Stimulated activated CD8-positive, alpha-beta memory T cell treated with anti-CD3 and anti-CD28 coated beads, Interleukin-7, amount 100 ng/mL, for 48 hours (primary cell): ENCODE measurements at places on chromosomes 3 and 15.

DNA sequence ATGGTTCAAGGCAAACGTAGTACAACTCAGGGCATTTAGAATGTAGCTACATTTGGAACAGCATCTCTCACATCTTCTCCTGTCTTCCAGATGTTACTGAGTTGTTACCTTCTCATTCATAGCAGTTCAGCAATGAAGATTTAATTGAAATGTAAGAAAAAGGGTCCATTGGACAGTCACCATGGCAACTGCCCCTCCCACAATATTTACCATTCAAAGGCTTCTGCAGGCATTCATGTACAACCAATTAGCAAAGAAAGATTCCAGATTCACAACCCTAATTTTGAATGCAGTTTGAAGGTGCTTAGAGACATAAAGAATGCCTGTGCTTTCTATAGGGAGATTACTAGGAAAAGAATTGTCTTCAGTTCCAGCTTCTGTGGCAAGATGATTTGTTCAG, 22.2 kb downstream of the SCN11A start:
- no peak for DNase-seq

GRCh38 chr3:122253581-122253980, 70.1 kb downstream of the CASR start:
- DNase-seq: no peak

DNA sequence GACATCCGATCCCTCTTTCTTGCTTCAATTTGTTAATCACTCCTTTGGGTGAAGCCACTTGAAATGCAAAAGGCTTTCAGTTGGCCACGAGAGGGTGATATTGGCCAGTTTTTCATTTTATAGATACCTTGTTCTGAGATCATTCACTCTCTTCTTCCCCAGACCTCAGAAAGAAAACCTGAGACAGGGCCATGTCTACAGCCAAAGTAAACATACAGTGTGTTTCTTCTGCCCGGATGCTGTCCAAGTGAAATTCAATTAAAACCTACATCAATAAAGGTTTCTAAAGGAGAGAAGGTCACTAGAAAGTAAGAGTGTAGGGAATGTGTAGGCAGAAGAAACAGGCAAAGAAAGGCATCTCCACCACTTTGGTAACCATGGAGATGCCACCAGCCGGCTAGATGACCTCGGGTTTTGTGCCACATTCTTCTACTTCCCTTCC, 39.5 kb upstream of the FMN1 start:
- DNase-seq: no peak

- DNase-seq: no peak
Measured at GRCh38 chr3:132362329-132362728, 45.1 kb downstream of the ACP3 start.

- no peak for DNase-seq
Measured at GRCh38 chr3:172709774-172710663, 848 bp downstream of the NCEH1 start.

DNA sequence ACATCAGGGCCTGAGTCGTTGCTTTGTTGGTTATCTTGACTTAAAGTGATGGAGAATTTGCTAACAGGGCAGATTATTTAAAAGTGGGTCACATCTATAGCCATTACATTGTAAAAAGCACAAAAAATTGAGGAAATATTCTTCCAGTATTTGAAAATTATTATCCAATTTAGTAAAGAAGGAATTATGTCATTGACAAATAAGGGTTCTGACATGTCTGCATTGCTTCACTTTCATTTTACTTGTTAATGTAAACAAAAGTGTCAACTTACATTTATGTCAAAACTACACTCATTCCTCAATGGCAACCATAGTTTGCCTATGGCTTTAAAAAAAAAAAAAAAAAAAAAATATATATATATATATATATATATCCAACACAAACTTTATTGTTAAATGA, 3.4 kb upstream of the PARP14 start:
- no peak for DNase-seq

- no peak for DNase-seq
Measured at GRCh38 chr3:82957696-82958095, 1196.3 kb upstream of the GBE1 start.

GRCh38 chr3:6172871-6173642, 687.9 kb upstream of the GRM7 start:
- no peak for DNase-seq

- DNase-seq: no peak
Measured at GRCh38 chr3:164687211-164687610, 391.1 kb downstream of the SI start.

DNA sequence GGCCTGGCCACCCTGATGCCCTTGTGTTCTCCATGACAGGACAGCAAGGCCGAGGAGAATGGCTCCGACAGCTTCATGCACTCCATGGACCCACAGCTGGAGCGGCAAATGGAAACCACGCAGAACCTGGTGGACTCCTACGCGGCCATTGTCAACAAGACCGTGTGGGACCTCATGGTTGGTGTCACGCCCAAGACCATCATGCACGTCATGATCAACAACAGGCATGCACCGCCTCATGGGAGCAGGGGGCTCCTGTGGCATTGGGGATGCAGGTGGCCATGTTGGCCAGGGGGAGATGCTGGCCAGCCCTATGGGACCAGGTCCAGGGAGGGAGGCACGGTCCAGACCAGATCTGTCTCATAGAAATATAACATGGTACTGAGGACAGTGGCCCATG, 62.9 kb downstream of the GOLGA8B start:
- DNase-seq: no peak

DNA sequence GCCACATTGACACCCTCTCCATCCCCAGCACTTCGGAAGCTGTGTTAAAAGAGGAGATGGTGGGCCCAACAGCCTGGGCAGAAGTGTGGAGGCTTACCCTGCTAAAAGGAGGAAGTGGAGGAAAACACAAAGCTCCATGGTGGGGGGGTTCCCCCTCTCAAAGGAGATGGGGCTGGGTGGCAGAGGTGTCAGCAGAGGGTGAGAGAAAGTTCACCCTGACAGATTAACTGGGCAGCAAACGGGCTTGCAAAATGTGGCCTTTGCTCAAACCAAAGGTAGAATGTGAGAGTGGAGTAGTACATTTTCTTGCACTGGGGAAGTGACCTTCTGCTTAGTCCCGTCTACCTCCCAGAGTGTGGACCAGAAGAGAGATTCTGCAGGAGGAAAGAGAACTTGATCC, 44.7 kb downstream of the MYO1E start:
- no peak for DNase-seq

DNA sequence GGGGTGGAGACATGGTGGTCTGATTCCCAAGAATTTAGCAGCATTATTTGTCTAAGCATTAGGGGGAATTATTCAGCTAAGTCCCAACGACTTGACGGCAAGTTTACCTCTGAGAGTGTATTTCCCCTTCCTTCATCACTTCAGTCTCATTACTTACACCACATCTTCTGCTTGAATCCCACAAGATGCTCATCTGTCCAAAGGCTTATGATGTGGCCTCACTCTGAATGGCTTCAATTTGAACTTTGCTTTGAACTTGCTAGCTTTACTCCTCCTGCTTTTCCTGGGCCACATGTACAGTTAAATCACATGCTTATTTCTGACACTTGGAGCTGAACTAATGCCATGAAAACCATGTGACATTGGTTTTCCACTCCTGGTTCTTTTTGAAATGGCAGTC, 231.3 kb upstream of the SATB1 start:
- no peak for DNase-seq

- DNase-seq: no peak
Measured at GRCh38 chr15:70912187-70912586, 19.6 kb downstream of the LRRC49 start.

DNA sequence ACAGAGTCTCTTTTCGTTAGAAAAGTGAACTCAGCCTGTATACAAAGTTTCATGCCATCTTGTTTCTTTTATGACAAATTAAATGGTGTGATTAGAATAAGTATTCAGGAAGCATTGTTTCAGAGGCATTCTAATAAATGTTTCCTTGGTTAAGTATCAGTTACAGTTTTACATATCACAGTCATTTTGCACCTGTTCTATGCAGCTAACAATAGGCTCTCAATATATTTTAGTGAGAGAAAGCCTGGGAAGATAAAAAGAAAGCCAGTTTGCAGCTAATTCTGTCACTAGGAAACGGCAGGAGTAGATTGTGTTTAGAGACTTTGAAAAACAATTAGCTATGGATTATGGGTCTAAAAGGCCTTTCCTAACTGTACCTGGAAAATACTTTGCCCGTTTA, 252.8 kb downstream of the ZIC1 start:
- no peak for DNase-seq

DNA sequence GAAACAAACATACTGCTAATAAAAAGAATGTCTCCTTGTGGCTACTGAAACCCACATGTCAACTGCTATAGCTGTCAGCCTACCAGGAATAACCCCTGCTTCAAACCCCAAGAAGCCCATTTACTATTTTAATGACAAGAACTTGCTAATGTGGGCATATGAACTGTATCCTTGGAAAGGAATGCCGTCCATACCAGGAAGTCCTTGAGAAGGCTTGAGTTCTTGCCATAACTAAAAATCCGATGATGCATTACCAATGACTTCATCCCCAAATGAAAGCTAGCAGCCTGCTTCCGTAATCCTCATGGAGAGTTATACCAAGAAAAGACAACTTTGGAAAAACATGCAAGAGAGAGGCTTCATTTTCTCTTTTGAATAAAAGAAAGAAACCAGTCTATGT, 34.8 kb downstream of the MINDY4B start:
- DNase-seq: no peak

- peak; percentile 5 for DNase-seq
Measured at GRCh38 chr15:72554471-72555425, 80.6 kb downstream of the ARIH1 start.

- DNase-seq: no peak
Measured at GRCh38 chr15:39286706-39287105, 294.2 kb upstream of the THBS1 start.

GRCh38 chr3:45776301-45776595, 20.1 kb downstream of the SLC6A20 start:
- no peak for DNase-seq

GRCh38 chr15:91852741-91853510, 582 bp upstream of the SLCO3A1 start:
- peak; percentile 47 for DNase-seq

- DNase-seq: no peak
Measured at GRCh38 chr3:129003578-129004112, 2.5 kb downstream of the EFCC1 start.

GRCh38 chr15:67836955-67837354, 2.9 kb downstream of the RNU6-1 start:
- DNase-seq: no peak

GRCh38 chr15:33059184-33059583, 135.3 kb downstream of the FMN1 start:
- no peak for DNase-seq

DNA sequence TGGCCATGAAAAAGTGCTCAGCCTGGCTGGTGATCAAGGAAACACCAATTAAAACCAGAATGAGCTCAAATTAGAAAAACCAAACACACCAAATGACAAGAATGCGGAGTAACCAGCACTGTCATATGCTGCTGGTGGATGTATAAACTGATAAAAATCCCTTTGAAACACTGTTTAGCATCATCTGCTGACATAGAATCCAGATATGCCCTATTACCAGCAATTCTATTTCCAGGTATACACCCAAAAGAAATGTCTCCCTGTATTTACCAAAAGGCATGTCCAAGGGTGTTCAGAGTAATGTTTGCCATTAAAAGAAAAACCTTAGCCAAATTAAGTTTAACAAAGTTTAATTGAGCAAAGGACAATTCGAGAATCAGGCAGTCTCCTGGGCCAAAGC, 138.6 kb downstream of the FMN1 start:
- DNase-seq: no peak

GRCh38 chr15:35929740-35930444, 383.9 kb upstream of the DPH6 start:
- no peak for DNase-seq

DNA sequence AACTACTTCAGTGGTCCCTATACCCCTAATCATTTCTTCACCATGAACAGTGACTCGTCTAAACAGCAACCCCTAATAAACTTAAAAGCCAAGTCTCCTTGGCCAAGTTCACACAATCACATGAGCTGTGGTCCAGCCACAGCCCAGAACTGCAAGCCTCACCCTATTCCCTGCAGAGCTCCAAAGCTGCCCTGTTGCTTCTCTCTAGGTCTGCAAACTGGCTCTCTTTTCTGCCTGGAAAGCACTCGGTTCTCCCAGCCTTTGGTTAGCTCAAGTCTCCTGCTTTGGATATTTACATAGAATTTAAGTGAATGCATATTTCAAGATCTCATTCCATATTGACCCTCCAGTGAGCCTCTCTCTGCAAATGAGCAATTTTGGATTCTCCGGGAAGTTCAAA, 107.0 kb downstream of the TOP2B start:
- no peak for DNase-seq

- DNase-seq: no peak
Measured at GRCh38 chr15:91988071-91988470, 134.6 kb downstream of the SLCO3A1 start.

DNA sequence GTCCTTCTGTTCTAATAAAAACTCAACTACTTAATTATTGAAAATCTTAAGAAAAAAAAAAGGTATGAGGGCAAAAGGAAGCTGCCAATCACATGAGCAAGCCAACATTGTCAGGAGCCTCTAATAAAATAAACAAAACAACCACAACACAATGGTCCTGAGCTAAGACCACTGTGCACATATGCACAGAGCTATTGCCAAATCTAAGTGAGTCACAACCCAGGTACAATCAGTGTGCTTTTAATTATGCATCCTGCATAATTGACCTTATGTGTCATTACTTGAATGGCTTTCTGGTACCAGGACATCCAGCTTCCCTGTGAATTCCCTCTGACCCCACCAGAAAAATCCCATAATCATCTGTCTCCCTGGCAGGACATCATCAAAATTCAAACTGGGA, 639.8 kb downstream of the MAGI1 start:
- no peak for DNase-seq

DNA sequence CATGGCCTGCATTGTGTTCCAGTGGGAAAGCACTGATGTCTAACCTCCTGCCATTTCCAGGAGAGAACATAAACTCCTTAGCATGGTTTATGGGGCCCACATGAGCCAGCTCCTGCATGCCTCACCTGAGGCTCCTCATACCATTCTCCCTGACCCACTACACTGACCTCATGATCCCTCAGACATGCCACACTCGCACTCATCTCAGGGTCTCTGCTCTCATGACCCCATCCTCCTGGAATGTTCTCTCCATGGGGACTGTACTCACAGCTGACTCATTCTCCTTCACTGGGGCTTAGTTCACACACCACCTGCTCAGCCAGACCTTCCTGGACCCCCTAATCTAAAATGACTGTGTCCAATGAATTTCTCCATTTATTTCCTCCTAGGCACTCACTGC, 4.0 kb upstream of the LMCD1 start:
- no peak for DNase-seq

- DNase-seq: no peak
Measured at GRCh38 chr3:20232906-20233780, 47.1 kb upstream of the SGO1 start.

DNA sequence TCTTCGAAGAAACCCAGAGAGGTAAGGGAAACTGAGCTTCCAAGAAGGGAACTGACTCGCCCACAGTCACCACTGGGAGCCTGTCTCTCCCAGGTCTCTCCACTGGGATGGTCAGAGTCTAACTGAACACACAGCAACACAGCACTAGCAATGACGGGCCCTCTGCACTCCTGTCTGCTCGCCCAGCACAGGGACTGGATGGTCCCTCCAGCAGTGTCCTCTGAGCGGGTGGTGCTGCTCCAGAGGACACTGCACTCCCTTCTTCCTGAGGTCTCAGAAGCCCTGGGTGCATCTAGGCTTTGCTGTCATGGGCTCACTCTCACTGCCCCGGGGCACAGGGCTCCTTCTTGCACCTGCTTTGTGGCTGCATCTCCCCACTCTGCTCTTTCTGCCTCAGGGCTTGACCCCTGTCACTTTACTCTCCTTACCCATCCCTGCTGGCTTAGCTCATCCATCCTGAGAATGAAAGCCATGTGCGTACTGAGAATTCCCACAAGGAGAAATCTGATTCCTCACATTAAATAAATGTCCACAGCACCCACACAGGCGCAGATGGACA, 356.6 kb downstream of the GABRG3 start:
- no peak for DNase-seq
